SW 1271 (cell line): ENCODE measurements at places on chromosomes 12 and 14.
A peak's percentile ranks its signal among the peaks of the same experiment; 100 is the strongest.

DNA sequence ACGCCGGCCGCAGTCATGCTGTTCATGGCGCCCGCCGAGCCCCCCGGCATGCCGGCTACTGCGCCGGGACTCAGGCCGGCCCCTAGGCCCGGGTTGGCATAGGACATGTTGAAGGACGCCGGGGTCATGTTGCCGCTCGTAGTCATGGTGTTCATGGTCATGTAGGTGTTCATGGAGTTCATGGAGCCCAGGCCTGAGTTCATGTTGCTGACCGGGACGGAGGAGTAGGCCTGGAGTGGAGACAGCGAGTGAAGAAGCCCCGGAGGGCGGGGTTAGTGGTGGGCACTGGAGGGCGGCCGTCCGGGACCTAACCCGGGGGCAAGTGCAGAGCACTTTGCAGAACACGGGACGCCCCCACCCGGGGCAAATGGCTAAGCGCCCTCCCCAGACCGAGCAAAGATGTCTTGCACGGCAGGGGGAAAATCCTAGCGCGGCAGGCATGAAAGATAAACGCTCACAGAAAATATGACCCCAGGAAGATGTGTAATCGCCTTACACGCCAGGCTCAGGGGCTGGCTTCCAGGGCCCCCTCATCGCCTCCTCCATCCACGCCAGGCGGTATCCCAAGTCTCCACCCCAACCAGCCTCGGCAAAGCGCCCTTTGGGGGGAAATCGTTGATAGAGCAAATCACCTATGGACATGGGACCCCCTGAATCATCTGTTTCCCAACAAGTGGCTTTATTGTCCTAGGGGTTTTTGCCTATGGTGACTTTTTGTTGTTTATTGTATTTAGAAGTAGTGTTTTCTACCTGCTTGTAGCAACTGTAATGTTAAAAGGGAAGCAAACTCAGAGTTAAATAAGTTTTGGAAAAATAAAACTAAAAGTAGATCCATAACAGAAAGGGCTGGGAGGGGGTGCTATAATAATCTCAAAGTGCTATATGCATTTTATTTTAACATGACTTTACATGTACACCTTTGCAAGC is 2.3 kb downstream of the FOXA1 start:
- DNase-seq = no peak

- no peak for DNase-seq
Measured at GRCh38 chr14:22532345-22533056, 56.5 kb downstream of the DAD1 start.

GRCh38 chr14:89435892-89436656 is 19.0 kb upstream of the FOXN3 start:
- DNase-seq = no peak

DNA sequence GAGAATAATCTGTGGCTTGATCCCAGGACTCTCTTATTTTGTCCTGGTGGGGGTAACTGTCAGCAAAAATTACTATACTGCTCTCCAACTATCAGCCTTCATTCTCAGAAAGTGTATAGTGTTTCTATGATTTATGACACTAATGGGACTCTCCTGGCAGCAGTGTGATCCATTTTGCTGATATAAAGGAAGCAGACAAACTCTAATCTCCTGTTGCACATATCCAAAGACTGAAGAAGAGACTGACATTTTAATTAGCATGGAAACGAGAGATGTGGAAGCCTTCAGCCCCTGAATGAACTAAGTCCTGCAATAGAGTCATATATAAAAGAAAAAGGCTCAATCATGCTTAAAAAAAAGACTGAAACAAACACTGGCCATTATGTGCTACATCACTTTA is 127.8 kb upstream of the SSTR1 start:
- DNase-seq = no peak

- DNase-seq = no peak
Measured at GRCh38 chr12:6771091-6771495, 1.2 kb upstream of the LAG3 start.

- DNase-seq = no peak
Measured at GRCh38 chr12:11794751-11795150, 145.3 kb downstream of the ETV6 start.

GRCh38 chr14:62592877-62593276 is 452.4 kb downstream of the KCNH5 start:
- DNase-seq = no peak

DNA sequence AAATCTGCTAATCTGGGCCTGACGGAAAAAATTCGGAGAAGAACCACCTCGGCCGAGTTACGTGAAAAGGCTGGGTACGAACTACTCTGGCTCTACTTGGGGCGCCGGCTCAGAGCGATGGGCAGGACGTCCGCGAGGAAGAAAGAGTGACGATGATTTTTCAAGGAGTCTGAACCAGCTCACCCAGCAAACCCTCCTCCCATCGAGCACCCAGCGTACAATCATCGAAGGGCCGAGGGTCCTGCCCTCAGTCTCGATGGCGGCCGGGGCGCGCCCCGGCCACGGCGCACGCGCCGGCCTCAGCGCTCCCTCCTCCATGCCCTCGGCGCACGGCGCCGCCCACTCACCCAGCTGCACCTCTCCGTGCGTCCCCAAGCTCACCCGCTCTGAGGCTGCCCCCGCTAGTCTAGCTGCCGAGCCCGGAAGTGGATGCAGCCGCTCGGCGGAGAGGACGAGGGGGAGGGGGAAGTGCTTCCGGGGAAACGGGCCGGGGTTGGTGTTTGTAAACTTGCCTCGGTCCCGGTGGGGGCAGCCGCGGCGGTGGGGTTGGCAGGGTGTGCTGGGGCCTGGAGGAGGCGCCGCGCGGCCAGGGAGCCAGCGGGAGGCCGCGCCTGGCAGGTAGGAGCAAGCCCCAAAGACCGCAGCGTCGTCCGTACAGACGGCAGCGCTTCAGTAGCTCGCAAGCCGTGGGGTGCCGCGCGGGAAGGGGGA is at the start of the genes CSAD and ZNF740:
Gene CSAD (minus strand): TSS at position 706 of the 711 bp plus-strand sequence. CDS start 7,455 bp downstream, outside the sequence.
Gene ZNF740 (plus strand): TSS at position 503 of the 711 bp plus-strand sequence. CDS start 1,262 bp downstream, outside the sequence.
- peak; percentile 98 for DNase-seq

- no peak for DNase-seq
Measured at GRCh38 chr12:53402871-53403270, 20.8 kb upstream of the AMHR2 start.

GRCh38 chr12:66082744-66083143 is 47.8 kb downstream of the LLPH start:
- no peak for DNase-seq

GRCh38 chr12:66004922-66005703 is 125.4 kb downstream of the LLPH start:
- DNase-seq = no peak

DNA sequence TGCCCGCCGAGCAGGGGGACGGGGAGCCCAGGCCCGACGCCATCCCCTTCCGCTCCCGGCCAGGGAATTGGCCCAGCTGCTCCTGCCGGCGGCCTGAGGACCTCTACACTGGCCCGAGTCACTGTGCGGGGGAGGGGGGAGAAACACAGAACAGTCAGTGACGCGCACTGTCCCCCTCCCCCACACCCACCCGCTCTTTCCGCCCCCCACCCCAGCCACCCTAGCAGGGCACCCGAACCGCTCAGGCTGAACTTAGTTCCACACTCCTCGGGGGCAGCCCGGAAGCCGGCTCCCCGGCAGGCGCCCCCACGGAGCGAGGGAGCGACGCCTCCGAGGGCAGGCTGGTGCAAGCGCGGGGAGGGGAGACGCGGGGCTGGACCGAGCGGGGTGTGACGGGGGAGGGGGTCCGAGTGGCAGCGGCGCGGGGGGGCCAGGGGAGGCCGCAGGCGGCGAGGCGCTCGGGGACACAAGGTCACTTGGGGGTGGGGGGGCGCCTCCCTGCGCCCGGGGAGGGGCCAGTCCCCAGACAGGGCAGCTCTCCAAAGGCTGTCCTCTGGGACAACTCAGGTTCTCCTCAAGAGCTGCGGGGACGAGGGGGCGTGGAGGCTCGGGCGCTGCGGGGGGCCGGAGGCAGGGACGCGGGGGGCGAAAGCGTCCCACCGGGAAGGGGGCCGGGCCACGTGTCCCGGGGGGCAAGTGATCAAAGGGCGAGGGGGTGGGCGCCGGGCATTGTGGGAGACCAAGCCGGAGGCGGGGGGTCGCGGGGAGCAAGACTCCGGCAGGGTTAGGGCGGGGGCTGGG is 648 bp downstream of the CHD4 start:
- DNase-seq = no peak

- DNase-seq = no peak
Measured at GRCh38 chr14:103634156-103634555, 5.1 kb downstream of the KLC1 start.

GRCh38 chr12:108093209-108093608 is 35.9 kb upstream of the WSCD2 start:
- DNase-seq = no peak

DNA sequence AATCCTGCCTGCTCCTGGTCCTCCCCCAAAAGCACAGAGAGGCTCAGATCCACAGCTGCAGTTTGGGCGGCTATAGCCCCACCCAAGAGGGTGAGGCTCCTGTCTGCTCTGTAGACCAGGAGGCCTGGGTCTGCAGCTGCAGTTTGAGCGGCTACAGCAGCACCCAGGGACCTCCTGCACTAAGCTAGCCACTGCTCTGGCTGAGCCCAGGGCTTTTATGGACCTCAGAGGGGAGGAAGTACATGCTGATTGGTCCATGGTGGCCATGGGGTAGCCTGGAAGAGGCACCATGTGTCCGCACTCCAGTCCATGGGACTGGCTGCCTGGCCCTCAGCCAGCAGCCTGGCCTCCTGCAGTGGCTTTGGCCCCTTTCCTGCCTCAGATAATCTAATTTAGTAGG is 49.6 kb upstream of the GSC start:
- DNase-seq = no peak

DNA sequence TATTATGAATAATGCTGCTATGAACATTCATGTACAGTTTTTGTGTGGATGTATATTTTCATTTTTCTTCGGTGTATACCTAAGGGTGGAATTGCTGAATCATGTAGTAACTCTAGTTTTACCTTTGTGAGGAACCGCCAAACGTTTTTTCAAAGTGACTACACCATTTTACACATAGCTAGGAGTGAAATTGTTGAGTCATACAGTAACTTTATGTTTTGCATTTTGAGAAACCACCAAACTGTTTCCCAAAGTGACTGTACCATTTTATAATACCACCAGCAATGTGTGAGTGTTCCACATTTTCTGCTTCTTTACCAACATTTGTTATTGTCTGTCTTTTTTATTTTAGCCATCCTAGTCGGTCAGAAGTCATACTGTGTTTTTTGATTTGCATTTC is 3.1 kb upstream of the TPH2 start:
- no peak for DNase-seq

DNA sequence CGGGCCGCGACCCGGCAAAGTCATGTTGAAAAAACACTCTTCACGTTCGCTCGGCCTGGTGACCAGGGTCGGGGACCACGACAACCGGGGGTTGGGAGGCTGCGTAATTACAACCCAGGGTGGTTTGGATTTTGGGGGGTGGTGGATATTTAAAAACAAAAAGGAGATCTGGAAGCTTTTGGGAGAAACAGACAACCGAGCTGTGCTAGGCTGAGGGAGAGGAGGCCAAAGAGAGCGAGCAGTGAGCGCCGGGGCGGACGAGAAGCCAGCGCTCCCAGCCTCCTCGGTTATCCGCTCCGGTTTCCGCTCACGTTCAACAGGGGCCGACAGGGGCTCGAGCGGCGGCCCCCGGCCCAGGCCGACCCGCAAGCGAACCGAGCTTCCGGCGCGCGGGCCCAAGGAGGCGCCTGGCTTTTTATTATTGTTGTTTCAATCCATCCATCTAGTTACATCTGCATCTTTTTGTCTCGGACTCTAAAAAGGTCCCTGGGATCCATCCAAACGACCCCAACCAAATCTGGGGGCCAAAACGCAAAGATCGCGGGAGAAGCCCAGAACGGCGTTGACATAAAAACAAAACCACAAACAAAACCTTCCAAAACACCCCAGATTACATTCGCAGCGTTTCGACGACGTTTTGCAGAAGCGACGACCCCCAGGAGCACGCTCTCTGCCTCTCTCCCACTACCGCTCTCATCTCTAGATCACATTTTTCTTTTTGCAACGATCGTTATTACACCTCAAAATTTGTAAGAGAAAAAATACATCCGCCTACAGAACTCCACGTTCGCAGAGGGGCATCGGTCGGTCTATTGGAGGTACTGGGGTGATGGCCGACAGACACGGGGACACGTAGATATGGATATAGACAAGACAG is 771 bp downstream of the OTX2 start:
- DNase-seq = no peak

DNA sequence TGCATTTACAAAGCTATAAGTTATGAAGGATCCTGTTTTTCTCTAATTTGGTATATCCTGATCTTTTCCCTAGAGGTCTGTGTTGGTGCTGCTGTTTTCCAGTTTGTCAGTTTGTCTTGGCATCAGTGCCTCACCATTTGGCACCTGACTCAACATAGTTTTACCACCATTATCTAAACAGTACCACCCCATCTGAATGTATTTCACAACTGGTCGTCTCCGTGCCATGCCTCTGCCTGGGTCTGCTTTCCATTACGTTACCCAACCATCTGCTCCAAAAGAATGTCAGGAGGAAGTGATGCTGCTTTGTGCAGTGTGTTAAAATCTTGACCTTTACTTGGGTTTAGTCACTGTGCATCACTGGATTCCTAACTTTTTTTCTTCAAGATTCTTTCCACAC is 129.3 kb upstream of the RASSF8 start:
- DNase-seq = no peak

DNA sequence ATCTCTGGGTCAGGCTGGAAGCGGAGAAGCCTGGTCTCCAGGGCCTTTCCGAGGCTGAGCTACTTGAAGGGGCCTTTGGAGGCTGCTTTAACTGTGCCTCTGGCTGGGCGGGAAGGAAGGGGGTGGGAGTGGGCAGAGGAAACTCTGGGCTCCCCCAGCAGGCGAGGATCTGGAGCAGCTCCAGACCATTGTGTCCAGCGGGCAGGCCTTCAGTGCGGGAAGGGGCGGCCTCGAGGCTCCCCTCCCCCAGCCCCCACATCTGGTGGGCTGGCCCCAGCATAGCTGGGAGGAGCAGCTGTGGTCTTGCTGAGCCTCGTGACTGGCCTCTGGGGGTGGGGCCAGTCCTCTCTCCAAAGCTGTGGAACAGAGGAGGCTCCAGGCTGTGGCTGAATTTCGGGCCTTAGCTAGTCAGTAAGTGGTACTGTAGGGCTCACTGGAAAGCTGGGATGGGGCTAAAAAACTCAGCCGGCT is 3.4 kb downstream of the TAMALIN start:
- DNase-seq = no peak

GRCh38 chr12:54273981-54274380 is 5.9 kb downstream of the CBX5 start:
- no peak for DNase-seq

GRCh38 chr12:101607894-101608293 is 13.1 kb downstream of the MYBPC1 start:
- DNase-seq = no peak

- no peak for DNase-seq
Measured at GRCh38 chr14:21219561-21220111, 49.6 kb downstream of the HNRNPC start.

- DNase-seq = no peak
Measured at GRCh38 chr14:101719708-101720107, 41.8 kb upstream of the PPP2R5C start.

DNA sequence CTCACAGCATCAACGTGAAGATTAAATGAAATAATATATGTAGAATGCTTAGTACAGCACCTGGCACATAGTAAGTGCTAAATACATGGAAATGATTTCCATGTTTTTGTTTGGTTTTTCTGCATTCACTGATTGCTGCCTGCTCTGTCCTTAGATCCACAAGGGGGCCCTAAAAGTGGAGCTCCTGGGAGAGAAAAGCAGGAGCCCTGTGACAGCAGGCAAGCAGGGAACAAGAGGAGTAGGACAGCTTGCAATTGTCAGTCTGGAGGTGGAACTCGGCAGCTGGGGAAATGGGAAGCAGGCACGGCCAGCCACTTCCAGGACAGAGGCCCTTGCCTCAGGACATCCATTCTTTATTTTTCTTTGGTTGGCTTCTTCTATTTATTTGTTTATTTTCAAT is 292.9 kb downstream of the BMP4 start:
- DNase-seq = no peak

GRCh38 chr12:73321776-73322175 is 1049.6 kb downstream of the TRHDE start:
- no peak for DNase-seq
